ENCODE measurements at places on chromosomes 4 and X.

DNA sequence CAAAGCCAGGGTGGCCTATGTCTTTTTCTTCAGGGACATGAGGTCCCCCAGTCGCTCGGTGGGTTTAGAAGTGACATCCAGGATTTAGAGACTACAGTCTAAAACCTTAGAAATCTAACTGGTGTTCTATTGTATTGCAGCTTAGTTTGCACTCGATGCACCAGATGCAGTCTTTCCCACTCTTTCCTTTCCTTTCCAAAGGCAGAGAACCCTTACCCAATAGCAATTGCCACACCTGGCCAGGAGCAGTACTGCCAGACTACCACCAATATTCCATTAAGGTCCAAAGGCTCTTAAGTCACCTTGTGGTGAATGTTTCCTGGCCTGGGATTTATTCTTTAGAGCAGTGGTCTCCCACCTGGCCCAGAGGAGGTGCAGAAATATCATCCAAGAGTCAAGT, 1068.8 kb downstream of the FAM133A start:
- no peak for DNase-seq

DNA sequence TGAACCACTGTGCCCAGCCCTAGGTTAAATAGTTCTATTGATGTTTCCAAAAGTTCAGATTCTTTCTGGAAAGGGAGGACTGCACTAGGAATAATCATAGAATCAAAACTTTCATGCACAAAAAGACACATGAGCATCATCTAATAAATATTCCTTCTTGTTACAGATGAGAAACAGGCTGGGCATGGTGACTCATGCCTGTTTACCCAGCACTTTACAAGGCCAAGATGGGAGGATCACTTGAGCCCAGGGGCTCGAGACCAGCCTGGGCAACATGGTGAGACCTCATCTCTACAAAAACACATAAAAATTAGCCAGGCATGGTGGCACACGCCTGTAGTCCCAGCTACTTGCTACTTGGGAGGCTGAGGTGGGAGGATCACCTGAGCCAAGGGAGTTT, 27.7 kb downstream of the LARP7 start:
- DNase-seq, result no peak

DNA sequence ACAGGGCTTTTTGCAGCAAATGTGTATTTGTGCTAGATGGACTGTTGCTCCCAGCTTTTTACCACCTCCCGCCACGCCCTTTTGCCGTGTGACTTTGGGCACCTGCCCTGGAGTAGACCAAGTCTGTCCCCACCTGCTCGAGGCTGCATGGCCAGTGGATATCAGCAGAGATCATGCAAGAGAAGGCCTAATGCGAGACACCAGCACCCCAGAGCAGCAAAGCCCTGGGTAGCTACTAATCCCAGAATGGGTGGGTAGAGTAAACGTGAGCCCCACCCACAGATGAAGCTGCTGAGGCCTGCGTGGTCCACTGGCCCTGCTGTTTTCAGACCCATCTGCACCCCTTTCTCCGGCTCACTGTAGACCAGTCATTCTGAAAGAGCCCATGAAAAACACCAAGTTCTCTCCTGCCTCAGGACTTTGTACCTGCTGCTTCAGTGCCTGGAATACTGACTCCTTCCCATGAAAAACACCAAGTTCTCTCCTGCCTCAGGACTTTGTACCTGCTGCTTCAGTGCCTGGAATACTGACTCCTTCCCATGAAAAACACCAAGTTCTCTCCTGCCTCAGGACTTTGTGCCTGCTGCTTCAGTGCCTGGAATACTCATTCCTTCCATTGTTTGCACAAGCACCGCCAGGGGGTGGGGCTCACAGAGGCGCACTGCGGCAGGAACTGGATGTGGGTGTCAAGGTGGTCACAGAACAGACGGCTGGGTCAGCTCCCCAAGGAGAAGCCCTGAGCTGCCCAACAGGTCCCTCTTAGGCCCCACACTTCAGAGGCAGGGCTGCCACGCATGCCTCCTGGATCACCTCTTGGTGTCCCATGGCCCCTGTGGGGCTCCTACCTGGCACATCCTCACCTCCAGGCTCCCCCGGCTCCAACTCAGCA, 5.1 kb upstream of the TNIP2 start:
- DNase-seq, result no peak

GRCh38 chrX:115018040-115018647, 728 bp upstream of the IL13RA2 start:
- no peak for DNase-seq

DNA sequence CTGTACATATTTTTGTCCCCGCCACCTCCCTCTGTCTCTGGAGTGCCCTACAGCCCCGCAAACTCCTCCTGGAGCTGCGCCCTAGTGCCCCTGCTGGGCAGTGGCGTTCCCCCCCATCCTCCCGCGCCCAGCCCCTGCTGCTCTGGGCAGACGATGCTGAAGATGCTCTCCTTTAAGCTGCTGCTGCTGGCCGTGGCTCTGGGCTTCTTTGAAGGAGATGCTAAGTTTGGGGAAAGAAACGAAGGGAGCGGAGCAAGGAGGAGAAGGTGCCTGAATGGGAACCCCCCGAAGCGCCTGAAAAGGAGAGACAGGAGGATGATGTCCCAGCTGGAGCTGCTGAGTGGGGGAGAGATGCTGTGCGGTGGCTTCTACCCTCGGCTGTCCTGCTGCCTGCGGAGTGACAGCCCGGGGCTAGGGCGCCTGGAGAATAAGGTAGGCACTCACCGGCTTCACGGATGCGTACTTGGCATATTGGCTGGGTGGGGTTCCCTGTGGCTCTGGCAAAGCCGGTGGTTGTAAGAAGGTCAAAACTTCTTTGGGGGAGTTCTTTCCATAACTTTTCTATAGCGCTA, 653 bp downstream of the HHIP start:
- no peak for DNase-seq

GRCh38 chr4:73615613-73616012, 4.6 kb downstream of the RASSF6 start:
- no peak for DNase-seq

DNA sequence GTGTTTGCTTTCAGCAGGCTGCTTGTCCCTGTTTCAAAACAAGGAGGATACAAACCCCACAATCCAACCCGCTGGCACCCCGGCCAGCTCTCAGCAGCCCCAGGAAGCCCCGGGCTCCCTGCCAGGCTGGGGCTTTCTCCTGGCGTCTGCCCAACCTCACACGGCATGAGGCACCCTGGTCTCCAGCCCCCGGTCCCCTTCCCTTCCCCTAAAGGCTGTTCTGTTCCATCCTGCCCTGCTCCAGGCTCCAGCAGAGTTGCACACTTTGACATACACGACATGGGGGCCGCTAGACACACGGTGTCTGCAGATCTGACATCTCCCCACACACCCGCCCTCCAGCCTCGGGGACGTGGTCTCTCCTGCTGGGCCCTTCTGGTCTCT, 107.7 kb upstream of the ADRA2C start:
- no peak for DNase-seq

DNA sequence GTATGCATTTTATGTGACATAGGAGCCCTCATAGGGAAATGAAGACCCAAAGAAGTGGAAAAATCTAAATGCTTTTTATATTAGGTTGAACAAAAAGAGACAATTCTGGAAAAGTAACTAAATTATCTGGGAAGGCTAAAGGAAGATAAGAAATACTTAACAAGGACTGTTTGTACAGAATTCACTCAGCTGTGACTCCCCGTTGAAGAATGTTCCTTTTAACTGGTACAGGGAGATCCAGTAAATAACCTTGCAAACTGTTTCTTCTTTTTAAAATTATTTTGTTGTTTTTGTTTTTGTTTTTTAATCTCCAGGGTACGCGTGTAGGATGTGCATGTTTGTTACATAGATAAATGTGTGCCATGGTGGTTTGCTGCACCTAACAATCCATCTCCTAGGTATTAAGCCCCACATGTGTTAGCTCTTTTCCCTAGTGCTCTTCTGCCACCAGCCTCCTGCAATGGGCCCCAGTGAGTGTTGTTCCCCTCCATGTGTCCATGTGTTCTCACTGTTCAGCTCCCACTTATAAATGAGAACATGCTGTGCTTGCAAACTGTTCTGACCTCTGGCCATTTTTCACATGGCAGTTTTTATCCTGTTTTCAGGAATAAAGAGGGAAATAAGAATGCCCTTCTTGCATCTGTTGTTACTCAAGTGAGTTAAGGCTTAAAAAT, 81.7 kb downstream of the PWWP3B start:
- DNase-seq, result no peak

DNA sequence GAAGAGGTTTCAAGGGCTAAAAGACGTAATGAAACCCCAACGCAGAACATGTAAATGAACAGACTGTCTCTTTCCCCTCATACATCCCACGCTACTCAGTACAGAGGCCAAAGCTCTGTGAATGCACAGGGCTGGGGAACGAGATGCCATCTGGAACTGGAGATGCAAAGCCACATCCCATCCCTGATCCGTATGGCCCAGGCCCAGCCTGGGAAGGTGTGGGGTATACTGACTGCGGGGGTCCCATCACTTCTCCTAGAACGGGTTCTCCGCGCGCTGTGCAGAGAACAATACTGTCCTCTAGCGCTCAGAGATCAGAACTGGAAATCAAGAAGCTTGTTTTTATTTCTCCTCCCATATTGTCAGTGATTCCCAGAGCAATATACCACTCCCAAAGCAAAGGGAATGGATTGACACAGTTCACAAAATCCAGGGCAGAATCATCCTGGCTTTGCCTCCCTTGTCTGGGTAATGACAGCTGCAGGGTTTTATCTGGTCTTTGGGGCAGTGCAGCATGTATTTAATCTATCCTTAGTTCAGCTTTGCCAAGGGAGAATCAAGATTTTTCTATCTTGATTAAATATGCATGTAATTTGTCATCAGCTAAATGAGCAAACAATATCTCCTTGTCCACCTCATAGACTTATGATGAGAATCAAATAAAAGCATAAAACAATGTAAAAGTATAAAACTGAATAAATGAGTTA, 47.3 kb upstream of the TLR3 start:
- DNase-seq, result no peak
